Transverse colon (tissue), 4 donors: ENCODE measurements at places on chromosomes 6 and 20. TPM values are rescaled to one million over a fixed set of nuclear protein-coding genes. Genes with fewer than 3 reads are reported as not detected.

The RIPPLY2 gene
- total RNA-seq: not detected

The RSPO3 gene
- total RNA-seq: 3.1 TPM

The TNF gene
- 0.41 TPM for total RNA-seq

The DYNLT2 gene
- total RNA-seq: 4.6 TPM

The TRERF1 gene
- total RNA-seq: 3.4 TPM

The FAM209B gene
- 1.9 TPM for total RNA-seq

The VGLL2 gene
- not detected for total RNA-seq

The RNF182 gene
- total RNA-seq: not detected

The REPS1 gene
- total RNA-seq: 74.4 TPM

The UBD gene
- total RNA-seq: 0.96 TPM

The STX11 gene
- 1.8 TPM for total RNA-seq

DNA sequence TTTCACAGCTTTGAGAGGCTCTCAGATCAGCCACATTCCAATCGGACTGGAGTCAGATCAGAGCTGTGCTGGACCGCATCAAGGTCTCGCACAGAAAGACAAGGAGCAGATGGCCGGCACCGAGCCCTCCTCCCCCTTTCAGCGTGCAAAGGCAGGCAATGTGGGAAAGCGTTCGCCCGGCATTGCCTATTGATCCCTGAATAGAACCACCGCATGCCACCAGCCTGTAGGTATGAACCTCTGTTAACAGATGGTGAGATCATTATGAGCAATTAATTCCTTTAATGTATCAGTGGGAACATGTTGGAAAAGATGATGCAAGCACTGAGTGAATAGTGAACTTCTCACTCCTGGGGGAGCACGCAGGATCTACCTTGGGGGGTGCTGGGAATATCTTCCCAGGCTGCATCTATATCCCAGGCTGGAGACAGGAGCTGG lies 117.5 kb upstream of the ID4 start:
- no peak for DNase-seq
- H3K4me3 ChIP-seq: no peak overlapping the region
- H3K4me1 ChIP-seq: no peaks in the 10 kb centered on the region
- H3K36me3 ChIP-seq: no peaks in the 10 kb centered on the region
- H3K27me3 ChIP-seq: no peaks in the 10 kb centered on the region

- no peaks in the 10 kb centered on the region for H3K27me3 ChIP-seq
- no peak for DNase-seq
- no peaks in the 10 kb centered on the region for H3K36me3 ChIP-seq
- H3K4me3 ChIP-seq: no peak overlapping the region
- no peaks in the 10 kb centered on the region for H3K4me1 ChIP-seq
- H3K27ac ChIP-seq: no peak overlapping the region
Observed at GRCh38 chr6:12467706-12468670, 177.8 kb downstream of the EDN1 start.

- H3K36me3 ChIP-seq: no peaks in the 10 kb centered on the region
- no peak overlapping the region for H3K27ac ChIP-seq
- DNase-seq: no peak
- H3K4me1 ChIP-seq: peaks cover 8% of the 10 kb centered on the region
- H3K27me3 ChIP-seq: no peaks in the 10 kb centered on the region
Observed at GRCh38 chr6:33613146-33613794, 7.9 kb upstream of the ITPR3 start.

- peak overlapping the region; percentile 57 for H3K4me3 ChIP-seq
- peaks cover 26% of the 10 kb centered on the region for H3K27me3 ChIP-seq
- H3K36me3 ChIP-seq: no peaks in the 10 kb centered on the region
- H3K27ac ChIP-seq: peak overlapping the region; percentile 83
Observed at GRCh38 chr20:19211661-19212468, 577 bp upstream of the SLC24A3 start.

DNA sequence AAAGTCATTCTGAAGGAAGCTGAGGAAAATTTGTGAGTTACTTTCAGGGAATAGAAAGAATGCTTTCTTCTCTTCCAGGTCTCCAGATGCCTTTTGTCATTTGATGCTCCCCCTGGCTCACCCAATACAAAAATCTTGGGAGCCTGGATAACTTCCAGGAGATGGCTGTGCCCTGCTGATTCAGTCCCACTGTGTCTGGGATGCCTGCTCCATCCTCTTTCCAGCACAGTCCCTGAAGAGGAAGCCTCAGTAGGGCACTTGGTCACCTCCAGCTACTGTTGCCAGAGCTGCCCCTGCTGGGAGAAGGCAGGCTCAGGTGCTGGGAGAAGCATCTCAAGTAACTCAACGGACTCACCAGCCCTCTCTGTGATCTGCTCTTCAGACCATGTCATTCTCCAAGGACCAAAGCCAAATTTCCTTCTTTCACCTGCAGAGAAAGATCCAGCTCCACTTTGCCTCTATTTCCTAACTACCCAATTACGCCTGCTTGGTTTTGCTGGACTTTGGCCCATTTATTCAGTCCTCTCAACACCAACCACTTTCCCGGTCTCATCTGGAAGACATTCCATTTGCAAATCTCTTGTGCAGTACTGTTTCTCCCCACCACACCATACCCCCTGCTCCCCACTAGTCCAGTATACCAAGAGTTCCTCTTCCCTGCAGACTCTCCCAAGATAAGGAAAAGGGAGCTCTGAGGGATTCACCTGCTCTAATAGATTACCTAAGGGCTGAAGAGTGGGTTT lies 53.3 kb downstream of the SLC23A2 start:
- no peaks in the 10 kb centered on the region for H3K36me3 ChIP-seq
- no peaks in the 10 kb centered on the region for H3K27me3 ChIP-seq
- H3K27ac ChIP-seq: no peak overlapping the region
- H3K4me3 ChIP-seq: no peak overlapping the region
- DNase-seq: no peak
- H3K4me1 ChIP-seq: peaks cover 25% of the 10 kb centered on the region

GRCh38 chr6:42993445-42993844 lies 9.1 kb downstream of the PPP2R5D start:
- DNase-seq: no peak
- H3K27ac ChIP-seq: no peak overlapping the region
- no peaks in the 10 kb centered on the region for H3K36me3 ChIP-seq
- peaks cover 9% of the 10 kb centered on the region for H3K4me1 ChIP-seq
- H3K4me3 ChIP-seq: no peak overlapping the region
- no peaks in the 10 kb centered on the region for H3K27me3 ChIP-seq

- peak overlapping the region; percentile 31 for H3K4me3 ChIP-seq
- peaks cover 97% of the 10 kb centered on the region for H3K27me3 ChIP-seq
- no peaks in the 10 kb centered on the region for H3K36me3 ChIP-seq
- peak overlapping the region; percentile 82 for H3K27ac ChIP-seq
- H3K4me1 ChIP-seq: peaks cover 10% of the 10 kb centered on the region
- no peak for DNase-seq
Observed at GRCh38 chr6:133890711-133891148, 1.8 kb downstream of the TCF21 start.

DNA sequence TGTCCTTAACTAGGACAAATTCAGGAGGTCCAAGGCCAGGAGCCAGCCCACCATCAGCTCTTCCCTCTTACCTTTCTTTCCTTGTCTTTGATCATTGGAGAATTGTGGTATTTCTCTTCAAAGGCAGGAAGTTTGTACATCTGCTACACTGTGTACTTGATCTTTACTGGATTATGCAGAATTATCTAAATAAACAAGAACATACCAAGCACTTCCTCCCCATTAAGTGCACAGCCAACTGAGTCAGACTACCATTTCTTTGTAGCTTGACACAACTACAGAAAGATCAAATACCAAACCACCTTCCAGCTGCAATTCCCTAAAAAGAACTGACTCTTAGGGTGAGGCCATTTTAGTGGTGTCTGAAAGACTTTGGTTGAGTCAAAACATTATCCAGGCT lies 195.1 kb downstream of the HDGFL1 start:
- no peak overlapping the region for H3K4me3 ChIP-seq
- H3K27ac ChIP-seq: no peak overlapping the region
- H3K36me3 ChIP-seq: no peaks in the 10 kb centered on the region
- DNase-seq: no peak

GRCh38 chr6:161374971-161375873 lies 101.4 kb upstream of the AGPAT4 start:
- peaks cover 4% of the 10 kb centered on the region for H3K4me1 ChIP-seq
- H3K4me3 ChIP-seq: no peak overlapping the region
- peak overlapping the region; percentile 50 for H3K27ac ChIP-seq

GRCh38 chr6:125192610-125192930 lies 39.0 kb downstream of the TPD52L1 start:
- no peak for DNase-seq
- H3K27me3 ChIP-seq: no peaks in the 10 kb centered on the region
- no peaks in the 10 kb centered on the region for H3K36me3 ChIP-seq
- H3K4me3 ChIP-seq: no peak overlapping the region
- no peak overlapping the region for H3K27ac ChIP-seq

DNA sequence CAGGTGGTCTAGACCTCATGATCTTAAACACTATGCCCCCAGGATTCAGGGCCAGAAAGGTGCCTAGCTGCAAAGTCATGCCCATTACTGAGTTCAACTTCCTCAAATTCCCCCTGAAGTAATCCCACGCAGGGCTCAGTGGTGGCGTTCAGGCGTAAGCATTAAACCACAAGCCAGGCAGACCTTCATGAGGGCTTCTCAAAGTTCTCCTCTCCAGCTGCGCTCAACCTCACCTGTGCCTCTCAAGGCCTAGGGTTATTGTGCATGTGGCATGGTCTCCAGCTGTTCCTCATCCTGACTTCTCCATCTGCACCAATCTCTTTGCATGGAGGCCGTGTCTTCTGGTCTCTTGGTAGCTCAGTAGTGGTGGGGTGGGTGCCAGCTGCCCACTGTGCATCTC lies 113.6 kb downstream of the TSHZ2 start:
- no peaks in the 10 kb centered on the region for H3K4me1 ChIP-seq
- no peak for DNase-seq
- H3K27ac ChIP-seq: no peak overlapping the region

DNA sequence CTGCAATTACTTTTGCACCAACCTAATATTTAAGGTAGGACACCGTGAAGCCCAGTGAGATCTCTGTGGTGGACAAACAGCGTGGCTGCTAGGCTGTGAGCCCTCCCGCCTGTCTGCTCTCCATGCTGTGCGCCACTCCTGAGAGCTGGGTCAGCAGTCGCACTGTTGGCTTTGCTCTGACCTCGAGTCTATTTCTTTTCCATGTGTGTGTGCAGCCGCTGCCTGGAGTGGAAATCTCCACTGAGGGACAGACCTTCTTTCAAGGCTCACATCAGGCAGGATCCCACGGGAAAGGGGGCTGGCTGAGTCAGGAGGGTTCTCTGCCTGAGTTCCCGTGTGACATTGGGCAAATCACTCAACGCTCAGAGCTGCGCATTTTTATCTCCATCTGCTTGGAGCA lies 27.1 kb downstream of the RIPOR3 start:
- H3K4me1 ChIP-seq: peaks cover 13% of the 10 kb centered on the region
- H3K4me3 ChIP-seq: no peak overlapping the region
- no peaks in the 10 kb centered on the region for H3K36me3 ChIP-seq
- no peak overlapping the region for H3K27ac ChIP-seq
- no peak for DNase-seq
- no peaks in the 10 kb centered on the region for H3K27me3 ChIP-seq

- H3K27ac ChIP-seq: no peak overlapping the region
- H3K27me3 ChIP-seq: no peaks in the 10 kb centered on the region
- H3K4me1 ChIP-seq: no peaks in the 10 kb centered on the region
- H3K4me3 ChIP-seq: no peak overlapping the region
Observed at GRCh38 chr6:161242779-161243693, 30.8 kb downstream of the AGPAT4 start.

- no peak overlapping the region for H3K27ac ChIP-seq
- no peak overlapping the region for H3K4me3 ChIP-seq
- no peaks in the 10 kb centered on the region for H3K36me3 ChIP-seq
- no peaks in the 10 kb centered on the region for H3K27me3 ChIP-seq
Observed at GRCh38 chr6:168725802-168726201, 284.8 kb downstream of the SMOC2 start.

- no peaks in the 10 kb centered on the region for H3K4me1 ChIP-seq
- DNase-seq: no peak
- no peaks in the 10 kb centered on the region for H3K36me3 ChIP-seq
Observed at GRCh38 chr6:98339506-98339905, 494.9 kb upstream of the POU3F2 start.

- no peaks in the 10 kb centered on the region for H3K36me3 ChIP-seq
- H3K4me3 ChIP-seq: no peak overlapping the region
- H3K27ac ChIP-seq: peak overlapping the region; percentile 12
Observed at GRCh38 chr6:45655745-45656476, 278.2 kb upstream of the SUPT3H start.

- no peak for DNase-seq
- H3K36me3 ChIP-seq: no peaks in the 10 kb centered on the region
- no peak overlapping the region for H3K4me3 ChIP-seq
- H3K27me3 ChIP-seq: no peaks in the 10 kb centered on the region
Observed at GRCh38 chr6:12112540-12113189, 100.6 kb downstream of the HIVEP1 start.

- H3K4me1 ChIP-seq: no peaks in the 10 kb centered on the region
- no peaks in the 10 kb centered on the region for H3K36me3 ChIP-seq
- H3K27ac ChIP-seq: no peak overlapping the region
- no peak for DNase-seq
Observed at GRCh38 chr20:20096421-20096820, 44.1 kb downstream of the CFAP61 start.

DNA sequence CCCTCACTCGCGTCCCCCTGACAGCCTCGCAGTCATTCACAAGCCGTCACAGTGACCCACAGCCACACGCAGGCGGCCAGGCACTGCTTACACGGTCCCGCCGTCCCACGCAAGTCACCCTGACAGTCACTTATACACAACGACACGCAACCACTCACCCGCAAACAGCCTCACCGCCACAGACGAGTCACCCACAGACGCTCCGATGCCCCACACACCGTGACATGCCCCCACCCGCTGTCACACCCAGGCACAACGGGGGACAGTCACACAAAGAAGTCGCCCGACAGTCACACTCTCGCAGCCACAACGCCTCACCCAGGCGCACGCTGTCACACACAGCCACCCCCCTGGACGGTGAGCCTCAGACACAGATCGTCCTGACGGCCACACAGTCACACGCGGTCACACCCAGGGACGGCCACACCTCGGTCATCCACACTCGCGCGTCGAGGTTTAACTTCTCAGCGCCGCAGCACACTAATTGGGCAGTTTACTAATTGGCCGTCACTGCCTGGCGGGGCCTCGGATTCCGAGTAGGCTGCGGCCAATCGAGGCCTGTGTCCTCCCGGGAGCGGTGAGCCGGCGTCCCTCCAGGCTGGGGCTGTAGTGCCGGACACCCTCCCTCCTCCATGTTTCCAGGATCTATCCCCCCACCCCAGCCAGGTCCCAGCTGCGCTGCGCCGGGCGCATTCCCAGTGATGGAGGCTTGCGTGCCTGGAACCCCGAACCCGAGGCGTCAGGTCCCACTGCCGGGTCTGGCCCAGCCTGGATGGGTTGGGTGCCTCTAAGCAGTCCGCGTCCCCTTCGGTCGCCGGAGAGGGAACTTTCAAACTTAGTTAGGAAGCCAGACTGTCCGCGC lies 790 bp downstream of the TOX2 start:
- H3K4me3 ChIP-seq: peak overlapping the region; percentile 51
- peaks cover 15% of the 10 kb centered on the region for H3K4me1 ChIP-seq
- peak; percentile 30 for DNase-seq
- H3K27me3 ChIP-seq: peaks cover 44% of the 10 kb centered on the region
- peak overlapping the region; percentile 14 for H3K27ac ChIP-seq
